ENCODE measurements at places on chromosomes 6 and 20.

DNA sequence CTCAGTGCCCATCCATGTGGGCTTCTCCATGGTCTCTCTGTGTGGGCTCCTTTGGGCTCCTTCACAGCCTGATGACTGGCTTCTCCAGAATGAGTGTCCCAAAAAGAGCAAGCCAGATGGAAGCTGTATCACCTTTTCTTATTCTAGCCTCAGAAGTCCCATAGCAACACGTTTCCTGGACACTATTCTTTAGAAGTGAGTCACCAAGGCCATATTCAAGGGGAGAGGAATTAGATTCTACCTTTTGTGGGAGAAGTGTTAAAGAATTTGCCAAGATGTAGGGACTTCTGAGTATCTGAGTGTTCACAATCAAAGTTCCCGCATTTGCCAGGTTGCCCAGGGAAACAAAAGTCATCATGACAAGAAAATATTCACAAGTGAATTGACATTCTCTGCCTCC, 20.7 kb upstream of the TBC1D22B start:
- no peak for DNase-seq

GRCh38 chr6:121550491-121551010, 115.1 kb downstream of the GJA1 start:
- no peak for DNase-seq

- DNase-seq = no peak
Observed at GRCh38 chr20:3199976-3200755, 4.3 kb downstream of the DDRGK1 start.

DNA sequence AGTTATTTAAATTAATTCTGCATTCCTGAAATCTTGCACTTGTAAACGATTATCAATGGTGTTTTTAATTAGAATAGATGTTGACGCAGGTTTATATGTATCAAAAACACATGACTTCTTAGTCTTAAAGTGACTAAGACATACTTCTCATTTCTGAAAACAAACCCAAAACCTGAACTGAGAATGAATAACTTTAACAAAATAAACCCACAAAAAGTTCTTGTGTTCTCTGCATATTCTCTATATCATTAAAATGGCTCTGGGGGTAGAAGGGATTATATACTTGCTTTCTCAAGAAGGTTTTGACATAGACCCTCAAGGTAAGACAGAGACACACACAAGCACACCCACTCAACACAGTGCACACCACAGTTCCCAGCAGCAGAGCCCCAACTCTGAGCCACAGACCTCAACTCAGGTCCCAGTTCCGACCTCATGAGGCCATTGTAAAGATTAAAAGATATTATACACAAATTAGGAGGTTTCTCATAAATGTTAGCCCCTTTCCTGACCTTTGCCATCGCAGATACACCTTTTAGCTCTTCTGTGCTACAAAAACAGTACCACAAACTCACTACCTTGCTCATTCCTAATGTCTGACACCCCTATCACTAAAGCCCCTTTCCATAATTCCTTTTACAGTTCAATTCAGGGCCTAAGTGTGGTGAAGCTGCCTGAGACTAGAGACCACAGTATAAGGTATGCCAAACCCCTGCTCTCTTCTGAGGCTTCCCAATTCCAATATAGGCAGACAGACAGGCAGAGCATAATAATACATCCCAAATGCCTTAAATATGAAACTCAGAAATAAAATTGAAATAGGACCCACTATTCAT, 267.8 kb downstream of the PTPRK start:
- DNase-seq = no peak

- DNase-seq = no peak
Observed at GRCh38 chr20:10093087-10093591, 58.4 kb downstream of the ANKEF1 start.

DNA sequence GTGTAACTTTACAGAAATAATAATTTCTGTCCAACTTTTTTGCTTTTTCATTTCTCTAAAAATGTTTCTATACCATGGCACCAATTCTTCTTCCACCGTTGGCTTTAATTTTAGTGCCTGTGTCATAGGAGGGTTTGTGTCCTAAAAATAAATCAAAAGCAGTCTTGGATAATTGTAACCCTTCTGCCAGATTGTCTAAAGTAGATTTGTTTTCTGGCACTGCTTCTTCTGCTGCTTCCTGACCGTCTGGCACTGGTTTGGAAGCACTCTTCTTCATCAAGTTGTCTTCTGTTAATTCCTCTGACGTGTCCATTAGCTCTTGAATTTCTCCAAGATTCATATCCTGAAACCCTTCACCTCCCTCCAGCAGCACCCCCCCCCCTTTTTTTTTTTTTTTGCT, 33.1 kb downstream of the SCAF8 start:
- DNase-seq = no peak

DNA sequence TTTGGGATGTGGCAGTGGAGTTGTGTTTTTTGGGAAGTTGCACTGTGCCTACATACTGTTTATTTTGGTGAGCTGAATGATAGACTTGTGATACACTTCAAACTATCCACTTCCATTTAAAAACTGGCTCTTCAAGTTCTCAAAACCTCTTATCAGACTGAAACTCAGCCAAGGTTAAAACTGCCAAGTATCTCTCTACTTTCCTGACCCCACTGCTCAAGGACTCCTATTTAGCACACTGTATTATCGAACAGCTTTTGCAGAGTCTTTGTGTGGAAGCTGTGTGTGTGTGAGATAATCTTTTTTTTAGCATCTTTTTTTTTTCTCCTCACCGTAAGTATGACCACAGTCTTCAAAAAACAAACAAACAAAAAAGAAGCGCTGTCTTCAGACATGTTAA, 21.1 kb downstream of the STX11 start:
- DNase-seq = no peak

GRCh38 chr6:107275330-107275865, 160.1 kb upstream of the BEND3 start:
- no peak for DNase-seq

DNA sequence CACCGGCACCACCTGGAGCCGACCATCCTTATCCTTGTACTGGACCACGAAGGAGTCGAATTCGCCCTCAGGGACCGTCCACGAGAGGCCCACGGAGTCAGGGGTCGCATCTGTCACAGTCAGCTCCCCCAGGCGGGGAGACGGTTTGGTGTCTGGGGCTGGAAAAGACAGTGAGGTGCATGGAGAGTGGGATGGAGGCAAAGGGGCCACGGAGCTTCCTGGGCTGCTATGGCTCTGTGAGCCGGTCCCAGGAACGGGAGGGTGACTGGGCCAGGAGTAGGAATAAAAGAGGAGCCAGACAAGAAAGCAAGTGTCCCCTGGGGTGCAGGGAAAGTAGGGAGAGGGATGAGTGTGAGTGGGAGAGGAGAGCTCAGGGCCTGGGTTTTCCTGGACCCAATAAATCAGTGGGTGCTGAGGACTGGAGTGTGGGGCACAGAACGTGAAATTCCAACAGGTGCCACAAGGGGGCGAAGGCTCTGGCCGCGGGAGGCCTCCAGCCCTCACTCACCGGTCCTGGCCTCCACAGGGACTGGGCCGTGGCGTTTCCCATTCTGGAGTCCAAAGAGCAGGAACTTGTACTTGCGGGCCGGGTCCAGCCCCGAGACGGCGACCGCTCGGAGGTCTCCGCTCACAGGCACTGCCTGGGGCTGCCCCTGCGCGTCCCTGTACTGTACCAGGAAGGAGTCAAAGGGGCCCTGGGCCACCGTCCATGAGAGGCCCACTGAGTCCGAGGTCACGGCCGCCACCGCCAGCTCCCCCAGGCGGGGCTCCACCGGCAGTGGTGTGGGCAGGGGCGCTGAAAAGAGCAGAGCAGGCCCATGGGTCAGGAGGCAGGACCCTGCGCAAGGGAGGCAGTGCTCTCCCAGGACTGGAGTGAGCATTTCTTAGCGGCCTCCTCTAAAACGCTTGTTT, 9.9 kb downstream of the CYP21A2 start:
- no peak for DNase-seq

GRCh38 chr6:69768664-69769063, 28.1 kb downstream of the LMBRD1 start:
- DNase-seq = no peak

DNA sequence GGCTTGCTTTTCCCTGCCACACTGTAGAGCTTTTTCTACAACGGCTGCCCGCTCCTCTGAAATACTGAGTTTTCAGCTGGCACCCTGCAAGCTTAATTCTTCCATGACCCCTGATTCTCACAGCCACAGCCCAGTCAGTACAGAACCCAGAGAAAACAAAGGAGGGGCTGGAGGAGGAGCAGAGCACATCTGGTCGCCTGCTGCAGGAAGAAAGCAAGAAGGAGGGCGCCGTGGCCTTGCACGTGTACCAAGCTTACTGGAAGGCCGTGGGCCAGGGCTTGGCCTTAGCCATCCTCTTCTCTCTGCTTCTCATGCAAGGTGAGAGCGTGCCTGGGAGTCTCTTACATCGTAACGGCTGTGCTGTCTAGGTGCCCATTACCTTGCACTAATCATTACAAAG, 11.3 kb downstream of the DLK2 start:
- no peak for DNase-seq

DNA sequence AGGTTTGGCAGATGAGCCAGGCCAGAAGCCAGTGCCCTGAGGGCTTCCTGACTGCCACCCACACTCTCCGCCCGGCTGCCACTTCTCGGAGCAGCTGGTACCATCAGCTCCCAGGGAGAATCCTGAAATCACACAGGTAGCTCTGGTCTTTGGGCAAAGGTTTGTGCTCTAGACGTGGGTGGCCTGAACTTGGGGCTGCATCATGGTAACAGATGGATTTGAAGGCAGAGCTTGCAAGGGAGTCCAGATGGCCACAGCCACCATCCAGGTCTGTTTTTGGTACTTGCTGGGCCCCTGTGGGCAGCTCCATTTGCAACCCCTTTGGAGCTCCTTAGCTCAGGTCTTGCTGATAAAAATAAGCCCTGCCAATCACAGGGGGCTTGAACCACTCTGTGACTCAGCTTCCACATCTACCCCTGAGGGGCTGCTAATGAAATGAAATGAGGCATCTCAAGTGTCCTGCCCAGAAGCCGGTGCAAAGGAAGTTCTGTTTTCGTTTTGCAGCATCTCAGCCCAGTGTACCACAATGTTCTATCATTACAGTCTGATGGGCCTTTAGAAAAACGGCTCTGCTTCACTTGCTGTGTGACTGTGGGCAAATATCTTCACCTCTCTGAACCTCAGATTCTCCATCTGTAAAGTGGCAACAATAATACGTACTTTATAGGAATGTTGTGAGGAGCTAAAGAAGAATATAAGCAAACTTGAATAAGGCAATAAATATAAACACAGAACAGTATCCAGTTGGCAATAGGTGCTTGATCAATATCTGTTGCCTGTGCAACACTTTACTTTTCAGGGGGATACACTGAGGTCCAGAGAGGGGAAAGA, 25.1 kb upstream of the CDH22 start:
- no peak for DNase-seq

DNA sequence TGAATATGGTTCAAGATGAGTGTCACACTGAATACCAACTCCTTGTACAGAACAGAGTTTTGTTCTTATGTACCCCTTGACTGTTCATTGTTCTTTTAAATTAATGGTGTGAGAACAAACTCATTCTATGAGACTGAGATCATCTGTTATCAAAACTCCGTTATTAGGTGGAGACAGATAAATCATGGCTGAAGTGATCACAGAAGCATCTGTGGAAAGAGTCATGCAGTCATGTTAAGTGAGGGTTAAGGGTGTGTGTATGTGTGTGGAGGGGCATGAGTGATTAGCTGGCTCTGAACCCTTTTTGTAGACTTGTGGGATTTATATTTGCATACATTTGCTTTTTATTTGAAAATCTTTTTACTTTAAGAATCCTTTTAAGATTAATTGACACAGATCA, 24.7 kb downstream of the ADGRG6 start:
- no peak for DNase-seq

GRCh38 chr6:17907406-17908229, 79.8 kb downstream of the KIF13A start:
- DNase-seq = peak; percentile 71

DNA sequence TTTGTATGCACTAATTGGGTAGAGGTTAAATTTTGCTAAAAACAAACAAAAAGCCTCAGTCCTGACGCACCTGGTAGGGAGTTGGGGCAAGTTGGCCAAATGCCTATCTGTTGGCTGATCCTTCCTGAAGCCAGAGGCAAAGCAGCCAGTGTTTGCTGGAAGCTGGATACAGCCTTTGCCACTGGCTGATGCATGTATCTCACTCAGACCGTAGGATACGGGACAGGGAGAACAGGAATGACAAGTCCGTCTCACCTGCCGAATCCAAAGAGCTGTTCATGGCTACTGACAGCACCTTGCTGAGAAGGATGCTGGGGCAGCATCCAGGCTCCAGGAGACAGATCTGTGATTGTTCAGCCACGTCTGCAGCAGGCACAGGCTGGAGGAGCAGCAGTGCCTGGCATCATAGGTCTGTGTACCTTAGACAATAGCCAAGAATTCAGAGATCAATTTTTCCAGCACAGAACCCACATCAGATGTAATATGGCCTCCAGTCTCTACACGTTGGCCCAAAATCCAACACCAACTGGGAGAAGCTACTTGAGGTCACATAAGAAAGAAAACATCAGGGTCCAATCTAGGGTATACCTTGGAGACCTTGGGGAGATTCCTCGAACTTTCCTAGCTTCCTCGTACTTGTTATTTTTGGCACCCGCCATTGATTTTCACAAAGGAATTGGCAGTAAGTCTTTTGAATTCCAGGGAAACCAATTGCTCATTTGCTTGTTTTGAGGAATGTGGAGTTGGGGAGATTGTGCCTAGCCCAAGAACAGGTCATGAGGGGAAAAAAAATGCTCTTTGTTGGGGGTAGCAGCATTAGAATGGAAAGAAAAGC, 108.5 kb upstream of the ARMC2 start:
- no peak for DNase-seq

DNA sequence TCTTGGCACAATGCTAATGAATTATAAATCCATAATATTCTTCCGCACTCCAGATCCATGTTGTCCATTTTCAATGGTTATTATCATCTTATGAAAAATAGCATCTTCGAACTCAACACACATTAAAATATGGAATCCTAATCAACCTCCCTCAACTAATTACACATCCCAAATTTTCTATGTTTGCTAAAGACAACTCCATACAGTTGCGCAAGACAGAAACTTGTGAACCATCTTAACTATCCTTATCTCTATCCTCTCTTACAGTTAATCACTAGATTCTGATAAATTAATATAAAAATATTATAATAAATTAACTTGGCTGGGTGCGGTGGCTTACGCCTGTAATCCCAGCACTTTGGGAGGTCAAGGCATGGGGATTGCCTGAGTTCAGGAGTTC, 38.3 kb upstream of the TFAP2B start:
- DNase-seq = no peak

DNA sequence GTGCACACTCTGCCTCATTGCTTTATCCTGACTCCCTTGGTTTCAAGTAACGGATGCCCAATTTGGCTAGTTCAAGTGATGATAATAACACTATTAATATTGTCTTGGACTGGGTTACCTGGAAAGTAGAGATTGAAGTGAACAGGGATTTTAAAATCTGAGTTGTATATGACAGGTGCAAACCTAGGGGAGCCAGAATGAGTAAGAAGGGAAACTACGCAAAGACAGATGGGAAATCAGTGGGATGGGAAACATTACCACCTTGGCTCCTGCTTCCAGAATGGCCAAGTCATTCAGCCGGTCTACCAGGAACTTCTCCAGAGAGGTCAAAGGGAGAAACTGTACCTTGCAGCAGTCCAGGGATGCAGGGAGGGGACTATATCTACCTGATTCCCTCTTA, 41.9 kb downstream of the OGFRL1 start:
- no peak for DNase-seq

GRCh38 chr6:159727717-159728445, 575 bp downstream of the WTAP start:
- no peak for DNase-seq

- no peak for DNase-seq
Observed at GRCh38 chr6:90573624-90574023, 13.2 kb downstream of the MAP3K7 start.

All from SK-N-MC (cell line).